ENCODE measurements at places on chromosomes 6 and 20.

- DNase-seq: no peak
Measured at GRCh38 chr20:58470336-58471192, 44.6 kb downstream of the APCDD1L start.

GRCh38 chr6:127969701-127970100 lies 68.8 kb upstream of the THEMIS start:
- DNase-seq: no peak

DNA sequence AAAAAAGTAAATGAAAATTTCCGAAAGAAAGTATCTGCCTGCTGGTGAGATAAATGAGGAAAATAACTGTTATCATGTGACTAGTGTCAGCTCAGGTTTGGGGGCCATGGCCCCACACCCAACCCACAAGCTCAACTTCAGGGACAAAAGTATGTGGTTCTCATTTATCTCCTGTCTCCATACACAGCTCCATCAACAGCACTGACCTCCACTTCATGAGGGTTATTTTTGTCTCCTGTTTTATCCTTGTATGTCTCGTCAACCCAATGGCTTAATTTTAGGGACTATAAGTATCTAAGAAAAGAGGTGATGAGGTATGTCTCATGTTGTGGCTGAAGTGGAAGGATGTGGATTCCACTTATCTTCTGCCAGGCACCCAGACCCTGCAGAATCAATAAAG lies 271.6 kb upstream of the RIN2 start:
- no peak for DNase-seq

GRCh38 chr6:132659082-132659481 lies at the start of gene TAAR1:
Gene TAAR1, minus strand, starts transcription at chr6:132659182. Its CDS starts 13,179 bp downstream, at chr6:132646003.
- DNase-seq: no peak

DNA sequence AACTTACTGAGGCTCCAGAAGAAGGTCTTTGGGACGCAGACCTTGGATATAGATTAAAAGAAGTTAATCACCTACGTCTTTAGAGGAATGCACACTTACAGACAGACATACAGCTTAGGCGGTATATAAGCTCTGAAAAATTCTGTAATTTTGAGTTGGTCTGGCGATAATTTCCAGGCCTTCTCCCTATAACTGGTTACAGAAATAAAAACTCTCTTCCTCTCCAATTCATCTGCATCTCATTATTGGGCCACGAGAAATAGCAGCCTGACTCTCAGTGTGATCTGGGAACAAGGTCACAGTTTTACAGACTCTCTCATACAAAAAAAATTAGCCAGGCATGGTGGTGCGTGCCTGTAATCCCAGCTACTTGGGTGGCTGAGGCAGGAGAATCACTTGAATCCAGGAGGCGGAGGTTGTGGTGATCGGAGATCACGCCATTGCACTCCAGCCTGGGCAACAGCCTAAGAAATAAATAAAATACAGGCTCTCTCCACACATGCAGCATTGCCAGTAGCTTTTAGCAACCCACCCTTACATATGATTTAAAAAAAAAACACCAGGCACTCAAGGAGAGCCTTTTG lies 4.7 kb downstream of the ZBTB24 start:
- no peak for DNase-seq

- DNase-seq: no peak
Measured at GRCh38 chr6:137901454-137901853, 34.4 kb downstream of the TNFAIP3 start.

DNA sequence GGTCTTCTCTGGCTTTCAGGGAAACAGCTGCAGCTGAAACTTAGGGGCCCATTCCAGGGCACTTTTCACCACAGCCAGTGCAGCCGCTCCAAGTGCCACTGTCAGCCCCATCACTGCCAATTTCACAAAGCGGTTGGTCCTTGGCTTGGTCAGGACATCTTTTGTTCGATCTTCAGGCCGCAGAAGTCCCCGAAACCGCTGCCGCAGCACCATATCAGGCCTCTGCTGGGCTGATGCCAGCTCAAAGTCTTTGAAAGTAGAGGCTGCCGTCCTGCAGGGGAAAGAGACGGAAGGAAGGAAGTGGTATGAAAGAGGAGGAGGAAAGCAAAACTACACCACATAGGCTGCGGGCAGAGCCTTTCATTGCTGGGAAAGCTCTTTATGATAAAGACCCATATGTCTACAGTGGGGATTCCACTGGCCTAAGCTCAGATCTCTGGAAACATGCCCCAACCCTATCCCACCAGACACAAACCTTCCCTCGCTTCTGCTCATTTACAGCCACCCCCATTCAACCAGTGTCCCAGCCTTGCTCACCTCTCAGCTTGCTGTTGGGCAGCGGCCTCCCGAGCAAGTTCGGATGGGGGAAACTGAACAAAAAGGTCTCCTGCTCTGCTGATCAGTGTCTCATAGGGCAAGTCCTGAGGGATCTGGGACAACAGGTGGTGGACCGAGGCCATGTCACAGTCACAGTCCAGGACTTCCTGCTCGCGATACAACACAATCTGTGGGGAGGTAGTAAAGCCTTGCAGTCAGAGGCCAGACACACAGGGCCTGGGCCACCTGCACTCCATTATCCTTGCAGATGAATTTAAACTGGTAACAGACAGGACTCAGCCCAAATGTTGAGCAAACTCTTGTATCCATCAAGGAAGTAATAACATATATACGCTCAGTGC lies 23.5 kb downstream of the TBC1D20 start:
- no peak for DNase-seq

DNA sequence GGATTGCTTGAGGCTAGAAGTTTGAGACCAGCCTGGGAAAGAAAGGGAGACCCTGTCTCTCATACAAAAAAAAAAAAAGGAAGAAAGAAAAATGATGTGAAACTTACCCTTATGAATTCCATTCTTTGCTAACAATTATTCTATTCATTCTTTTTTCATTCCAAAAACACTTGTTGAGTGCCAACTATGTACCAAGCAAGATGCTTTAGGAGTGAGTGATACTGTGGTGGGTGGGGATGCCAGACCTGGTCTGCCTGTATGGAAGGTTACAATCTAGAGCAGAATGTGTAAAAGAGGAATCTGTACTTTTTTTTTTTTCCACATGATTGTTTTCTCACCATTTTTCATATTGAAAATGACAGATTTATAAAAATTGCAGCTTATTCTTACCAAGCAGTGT lies 73.8 kb upstream of the TULP1 start:
- DNase-seq: no peak

GRCh38 chr20:48750941-48751635 lies 76.7 kb downstream of the PREX1 start:
- DNase-seq: no peak

- no peak for DNase-seq
Measured at GRCh38 chr20:44186201-44186600, 787 bp downstream of the JPH2 start.

GRCh38 chr6:25028328-25028727 lies 92.6 kb upstream of the RIPOR2 start:
- no peak for DNase-seq

DNA sequence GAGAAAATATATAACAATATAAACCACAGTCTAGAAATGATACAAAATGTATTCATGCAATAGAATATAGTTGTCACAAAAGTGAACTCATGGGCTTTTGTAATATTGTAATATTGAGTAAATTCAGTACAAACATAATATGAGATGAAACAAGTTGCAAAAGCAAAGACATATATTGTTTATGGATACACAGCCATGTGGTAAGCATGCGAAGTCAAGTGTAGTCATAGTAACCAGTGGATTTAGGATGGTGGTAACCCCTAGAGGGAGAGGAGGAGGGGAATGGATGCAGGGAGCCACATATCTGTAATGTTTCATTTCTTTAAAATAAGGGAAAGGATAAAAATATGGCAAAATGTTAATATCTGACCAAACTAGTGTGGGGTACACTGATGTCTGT lies 47.3 kb downstream of the ARMC2 start:
- no peak for DNase-seq

- DNase-seq: peak; percentile 71
Measured at GRCh38 chr20:50169329-50169823, 15.9 kb upstream of the PEDS1 start.

GRCh38 chr6:68779366-68779765 lies 144.3 kb downstream of the ADGRB3 start:
- no peak for DNase-seq

GRCh38 chr6:167298127-167298526 lies 7.0 kb downstream of the UNC93A start:
- no peak for DNase-seq

DNA sequence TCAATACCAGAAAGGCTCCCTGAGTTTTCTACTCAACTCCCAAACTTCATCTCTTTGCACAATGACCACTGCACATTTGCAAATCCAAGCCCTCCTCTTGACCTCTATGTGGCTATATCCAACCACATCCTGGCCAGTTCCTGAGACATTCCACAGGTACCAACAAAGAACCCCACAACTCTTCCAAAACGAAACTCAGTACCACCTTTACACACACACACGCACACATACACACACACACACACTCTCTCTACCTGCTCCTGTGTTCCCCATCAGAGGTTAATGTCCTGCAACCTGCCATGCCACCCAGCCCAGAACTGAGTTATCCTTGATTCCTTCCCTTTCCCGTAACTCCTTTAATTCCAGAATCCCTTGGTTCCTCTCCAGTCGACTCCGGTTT lies 58.5 kb downstream of the CHD6 start:
- no peak for DNase-seq

- DNase-seq: peak; percentile 43
Measured at GRCh38 chr6:149846321-149846720, 17.8 kb downstream of the LRP11 start.

- no peak for DNase-seq
Measured at GRCh38 chr6:134119486-134119885, 67.1 kb upstream of the SLC2A12 start.

DNA sequence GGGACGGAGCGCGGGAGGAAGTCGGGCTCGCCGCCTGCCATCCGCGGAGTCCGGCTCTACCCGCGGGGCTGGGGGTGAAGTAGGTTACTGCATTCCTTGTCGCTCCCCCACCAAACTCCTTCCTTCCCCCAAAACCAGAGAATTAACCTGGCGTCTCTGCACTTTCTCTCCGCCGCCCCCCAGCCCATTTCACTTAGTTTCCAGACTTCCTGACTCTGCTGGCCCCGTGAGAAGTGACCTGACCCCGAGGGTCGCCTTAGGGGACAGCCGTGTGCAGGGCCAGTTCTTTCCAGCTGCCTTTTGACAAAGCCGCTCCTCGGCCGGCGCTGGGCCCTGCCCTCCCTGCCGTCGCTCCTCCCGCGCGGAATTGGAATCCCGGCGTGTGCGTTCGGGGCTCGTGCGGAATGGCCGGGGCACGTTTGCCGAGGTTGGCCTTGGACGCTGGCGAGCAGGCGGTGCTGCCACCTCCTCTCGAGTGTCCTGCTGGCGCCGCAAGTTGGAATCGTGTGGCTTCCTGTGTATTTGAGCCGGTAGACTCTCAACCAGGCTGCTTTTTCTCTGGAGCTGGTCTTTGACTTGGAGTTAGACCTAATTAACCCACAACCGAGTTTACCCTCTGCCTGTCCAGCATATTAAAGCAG lies 650 bp downstream of the DCBLD1 start:
- DNase-seq: peak; percentile 72

- no peak for DNase-seq
Measured at GRCh38 chr20:62643521-62644043, 1.3 kb downstream of the SLCO4A1 start.

DNA sequence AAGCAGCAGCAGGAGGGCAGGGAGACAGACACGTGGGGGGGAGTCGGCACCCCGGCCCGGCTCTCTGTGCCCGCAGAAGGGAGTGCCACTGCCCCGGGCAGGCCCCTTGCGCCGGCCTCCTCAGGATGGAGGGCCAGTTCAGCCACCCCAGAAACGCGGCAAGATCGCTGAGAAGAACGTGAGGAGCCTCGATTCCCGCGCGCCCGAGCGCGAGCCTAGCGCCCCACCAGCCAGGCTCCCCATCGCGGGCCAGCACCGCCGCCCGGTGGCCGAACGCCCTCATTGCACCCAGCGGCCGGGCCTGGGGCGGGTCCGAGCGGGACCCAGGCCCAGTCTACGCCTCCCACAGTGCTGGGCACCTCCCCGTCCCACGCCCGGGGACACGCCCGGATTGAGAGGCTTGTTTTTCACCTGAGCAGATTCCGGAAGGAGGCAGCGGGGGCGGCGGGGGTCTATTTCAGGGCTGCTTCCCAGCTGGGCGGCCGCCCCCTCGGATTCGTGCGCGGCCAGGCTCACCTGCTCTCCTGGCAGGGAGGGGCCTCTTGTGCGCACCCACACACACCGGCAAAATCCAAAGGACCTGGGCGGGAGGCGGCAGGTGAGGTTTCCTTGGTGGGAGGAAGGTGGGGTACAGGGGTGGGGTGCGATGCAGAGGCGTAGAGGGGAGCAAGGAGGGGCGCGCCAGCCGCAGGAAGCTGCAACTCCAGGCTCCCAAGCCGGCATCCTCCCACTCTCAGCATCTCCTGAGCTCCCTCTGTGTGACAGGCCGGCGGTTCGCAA lies 9.0 kb upstream of the GRM4 start:
- peak; percentile 96 for DNase-seq

DNA sequence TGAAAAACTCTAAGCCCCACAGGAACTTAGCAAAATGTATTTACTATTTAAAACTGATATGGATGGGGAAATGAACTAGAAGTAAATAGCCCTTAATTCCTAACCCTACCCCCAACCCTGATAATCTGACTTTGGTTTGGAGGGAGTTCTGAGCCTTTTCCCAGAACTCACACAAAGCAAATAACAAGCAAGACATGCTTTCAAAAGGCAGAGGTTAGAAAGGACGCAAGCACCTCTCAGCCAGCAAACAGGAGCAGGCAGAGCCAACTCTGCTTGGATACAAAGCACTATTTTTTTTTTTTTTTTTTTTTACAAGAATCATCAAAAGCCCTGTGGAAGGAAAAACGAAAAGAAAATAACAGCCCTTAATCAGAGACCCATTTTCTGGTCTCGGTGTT lies 58.7 kb downstream of the SLC22A23 start:
- DNase-seq: no peak

DNA sequence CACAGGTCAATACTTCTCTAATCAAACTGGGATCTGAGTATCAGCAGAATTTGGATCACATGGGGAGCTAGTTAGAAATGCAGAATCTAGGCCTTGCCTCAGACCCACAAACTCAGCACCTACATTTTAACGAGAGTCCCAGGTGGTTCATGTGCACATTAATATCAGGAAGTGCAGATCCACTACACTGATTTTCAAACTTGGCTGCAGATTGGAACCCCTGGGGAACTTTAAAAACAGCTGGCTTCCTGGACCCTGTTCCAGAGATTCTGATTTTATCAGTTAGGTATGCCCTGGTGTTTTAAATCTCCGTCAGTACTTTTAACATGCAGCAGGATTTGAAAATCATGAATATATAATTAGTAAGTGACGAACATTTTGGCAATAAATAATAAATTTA lies 1.9 kb upstream of the CST8 start:
- DNase-seq: no peak

DNA sequence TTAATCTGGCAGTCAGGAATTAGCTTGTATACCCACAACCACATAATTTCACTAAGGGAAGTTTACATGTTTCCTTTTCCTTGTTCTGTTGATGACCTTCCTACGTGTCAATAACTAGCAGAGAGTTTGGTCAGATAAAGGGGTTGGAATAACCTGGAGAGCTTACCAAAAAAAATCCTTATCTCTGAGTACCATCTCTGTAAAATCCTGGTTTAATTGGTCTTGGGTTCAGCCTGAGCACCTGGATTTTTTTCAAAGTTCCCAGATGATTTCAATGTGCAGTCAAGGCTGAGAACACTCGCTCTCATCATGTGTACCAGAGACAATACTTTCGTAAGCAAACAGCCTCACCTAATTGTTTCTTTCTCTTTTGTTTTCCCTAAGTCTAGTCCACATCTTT lies 483.8 kb upstream of the FLRT3 start:
- no peak for DNase-seq

Data from D341Med (cell line).